ENCODE measurements at places on chromosomes 4 and X.

- no peak for DNase-seq
These were observed 72.4 kb downstream of the COQ2 start for GRCh38 chr4:83212041-83212851.

DNA sequence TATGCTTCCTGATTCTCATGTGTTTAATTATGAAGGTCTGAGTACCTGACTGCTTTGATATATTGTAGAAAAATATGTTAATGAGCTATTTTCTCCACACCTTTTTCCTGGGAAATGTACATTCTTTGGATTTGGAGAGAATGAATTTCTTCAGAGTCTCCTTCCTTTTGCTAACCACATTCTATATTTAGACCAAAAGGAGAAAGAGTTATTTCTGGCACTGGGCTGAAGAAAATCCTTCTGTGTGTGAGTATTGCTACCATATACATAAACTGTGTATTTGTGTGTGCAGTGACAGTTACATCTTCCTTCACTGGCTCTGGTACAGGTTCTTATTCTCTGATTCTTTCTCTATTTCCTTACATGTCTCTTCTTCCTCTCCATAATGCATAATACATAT lies 44.5 kb upstream of the PGRMC2 start:
- DNase-seq = no peak

GRCh38 chrX:84218726-84219125 lies 30.7 kb upstream of the RPS6KA6 start:
- DNase-seq = no peak

GRCh38 chr4:5543681-5544080 lies 164.7 kb downstream of the EVC2 start:
- DNase-seq = no peak

GRCh38 chr4:177923888-177924287 lies 481.7 kb upstream of the AGA start:
- no peak for DNase-seq

DNA sequence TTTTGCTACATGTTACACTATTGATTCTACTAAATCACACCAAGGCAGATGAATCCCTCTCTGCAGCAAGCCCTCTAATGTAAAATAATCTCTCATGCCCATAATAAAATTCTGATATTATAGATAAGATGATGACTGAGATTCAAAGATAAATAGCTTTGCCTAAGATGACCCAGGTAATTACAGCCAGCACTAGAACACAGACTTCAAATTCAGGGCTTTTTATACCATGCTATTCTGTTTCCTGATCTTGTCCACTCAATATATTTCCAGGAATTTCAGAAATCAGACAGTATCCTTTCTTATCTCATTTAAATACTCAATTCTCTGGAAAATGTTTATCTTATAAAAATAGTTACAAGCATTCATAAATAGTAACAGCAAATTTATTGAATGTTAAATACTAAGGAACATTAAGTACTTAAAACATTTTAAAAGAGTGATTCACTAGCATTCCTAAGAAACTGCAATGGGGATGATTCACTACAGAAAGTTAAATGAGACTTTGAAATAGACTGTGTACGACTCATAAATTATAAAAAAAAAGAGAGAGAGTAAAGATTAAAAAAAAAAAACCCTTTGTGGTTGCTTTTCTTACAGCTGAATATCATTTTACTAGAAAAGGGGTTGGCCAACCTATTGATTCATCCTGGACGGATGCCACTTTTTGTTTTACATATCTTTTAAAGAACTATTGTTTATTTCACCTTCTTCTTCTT lies 45.8 kb upstream of the IL21 start:
- no peak for DNase-seq

GRCh38 chr4:86233681-86234080 lies 126.2 kb downstream of the MAPK10 start:
- no peak for DNase-seq

DNA sequence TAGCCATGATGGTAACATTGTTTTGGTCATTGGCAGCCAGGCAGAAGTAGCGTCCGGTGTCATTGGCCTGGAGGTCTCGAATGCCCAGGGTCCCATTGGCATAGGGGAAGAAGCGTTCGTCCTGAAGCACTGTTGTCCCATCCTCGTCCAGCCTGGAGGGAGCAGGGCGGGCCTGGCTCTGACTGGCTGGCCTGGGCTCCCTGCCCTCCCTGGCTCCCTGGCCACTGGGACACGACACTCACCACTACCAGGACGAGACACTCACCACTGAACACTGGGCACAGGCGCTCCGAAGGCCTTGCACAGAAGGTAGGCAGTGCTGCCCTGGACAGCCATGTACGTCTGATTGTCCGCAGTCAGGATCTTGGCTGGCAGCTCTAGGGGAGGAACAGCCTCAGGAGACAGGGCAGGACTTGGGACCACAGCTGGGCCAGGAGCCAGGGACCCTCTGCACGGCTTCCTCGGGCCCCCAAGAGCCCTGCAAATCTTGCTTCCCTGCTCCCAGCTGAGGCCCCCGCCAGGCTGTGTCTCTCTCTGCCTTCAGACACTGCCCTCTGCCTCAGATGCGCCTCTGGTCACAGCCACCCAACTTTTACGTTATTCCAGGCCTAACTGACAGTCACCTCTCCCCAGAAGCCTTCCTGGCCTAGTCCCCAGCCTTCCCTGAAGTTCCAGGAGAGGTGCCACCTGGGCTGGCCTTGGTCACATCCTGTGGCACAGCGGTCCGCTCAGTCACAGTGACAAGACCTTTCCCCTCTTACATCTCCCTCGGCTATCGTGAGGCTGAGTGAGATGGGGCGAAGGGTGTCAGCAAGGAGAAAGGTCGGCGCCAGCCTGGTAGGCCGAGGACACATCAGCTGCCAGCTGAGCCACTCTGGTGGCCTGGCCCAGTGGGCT lies 17.1 kb downstream of the L1CAM start:
- DNase-seq = no peak

GRCh38 chrX:17266136-17266535 lies 108.9 kb upstream of the NHS start:
- no peak for DNase-seq

- DNase-seq = no peak
These were observed 298.1 kb downstream of the PDGFC start for GRCh38 chr4:156673483-156673882.

DNA sequence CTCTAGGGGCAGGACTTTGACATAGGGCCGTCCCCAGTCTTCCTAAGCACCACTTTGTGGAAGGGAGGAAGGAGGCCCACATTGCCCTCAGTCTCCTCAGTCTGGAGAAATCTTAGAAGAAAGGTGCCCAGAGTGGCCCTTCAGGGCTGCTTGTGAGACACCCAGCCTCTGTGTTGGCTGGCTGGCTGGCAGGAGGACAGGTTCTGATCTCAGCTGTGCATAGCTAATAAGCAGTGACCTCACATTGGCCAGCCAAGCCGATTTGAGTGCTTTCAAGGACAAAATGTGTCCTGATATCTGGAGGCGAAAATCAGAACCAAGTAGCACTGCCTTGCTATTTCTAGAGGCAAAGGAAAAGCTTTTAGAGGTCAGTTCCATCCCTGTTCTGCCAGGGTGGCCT lies 211.5 kb downstream of the BCOR start:
- no peak for DNase-seq

- no peak for DNase-seq
These were observed 39.8 kb upstream of the LGI2 start for GRCh38 chr4:25070545-25070944.

DNA sequence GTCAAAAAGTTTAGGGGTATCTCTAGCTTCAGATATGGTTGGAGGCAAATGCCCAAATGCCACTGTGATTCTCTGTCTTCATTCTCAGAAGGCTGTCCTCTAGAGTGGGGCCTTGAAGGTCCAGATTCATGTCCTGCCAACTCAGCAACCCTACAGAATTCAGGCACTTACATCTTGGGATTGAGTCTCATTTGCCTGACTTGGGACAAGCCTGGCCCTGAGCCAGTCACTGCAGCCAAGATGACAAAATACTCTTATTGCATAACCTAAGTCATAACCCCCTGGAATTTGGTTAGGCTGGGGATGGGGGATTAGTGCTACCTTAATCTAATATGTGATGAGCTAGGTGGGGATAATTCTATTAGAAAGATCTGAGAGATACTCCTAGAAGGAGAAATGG lies 100.5 kb downstream of the AREG start:
- DNase-seq = no peak

DNA sequence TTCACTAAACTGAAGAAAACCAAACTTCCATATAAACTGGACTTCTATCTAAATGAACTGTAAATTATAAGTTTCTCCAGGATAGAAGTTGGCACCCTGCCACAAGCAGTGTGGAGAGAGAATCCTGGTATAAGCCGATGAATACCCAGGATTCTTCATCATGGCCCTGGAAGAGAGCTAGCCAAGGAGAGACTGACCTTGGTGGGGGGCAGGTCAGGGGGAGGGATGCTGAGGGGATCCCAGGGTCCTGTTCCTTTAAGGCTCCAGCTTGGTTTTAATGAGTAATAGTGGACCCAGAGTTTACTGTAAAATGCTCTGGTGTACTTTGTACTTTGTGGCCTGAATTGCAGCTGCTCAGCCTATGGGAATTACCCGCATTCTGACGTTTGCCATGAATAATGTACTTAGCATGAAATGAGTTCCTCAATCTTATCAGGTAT lies 16.9 kb downstream of the RASSF6 start:
- no peak for DNase-seq

DNA sequence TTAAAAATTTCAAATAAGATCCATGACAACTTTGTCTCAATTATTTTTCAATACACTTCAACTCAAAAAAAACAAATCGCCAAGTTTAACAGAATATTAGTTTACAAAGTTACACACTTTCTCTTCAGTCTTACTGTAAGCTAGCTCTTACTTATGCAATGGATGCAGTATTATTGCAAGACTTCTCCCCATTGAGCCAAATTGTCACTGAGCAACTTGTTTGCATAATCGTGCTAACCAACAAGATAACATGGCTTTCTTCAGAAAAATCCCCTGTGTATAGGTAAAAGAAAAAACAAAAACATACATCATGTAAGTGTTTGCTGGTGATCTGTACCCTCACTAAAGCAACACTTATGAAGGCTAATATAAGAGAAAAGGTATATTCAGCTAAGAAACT lies 18.9 kb downstream of the DNAJB14 start:
- DNase-seq = no peak

DNA sequence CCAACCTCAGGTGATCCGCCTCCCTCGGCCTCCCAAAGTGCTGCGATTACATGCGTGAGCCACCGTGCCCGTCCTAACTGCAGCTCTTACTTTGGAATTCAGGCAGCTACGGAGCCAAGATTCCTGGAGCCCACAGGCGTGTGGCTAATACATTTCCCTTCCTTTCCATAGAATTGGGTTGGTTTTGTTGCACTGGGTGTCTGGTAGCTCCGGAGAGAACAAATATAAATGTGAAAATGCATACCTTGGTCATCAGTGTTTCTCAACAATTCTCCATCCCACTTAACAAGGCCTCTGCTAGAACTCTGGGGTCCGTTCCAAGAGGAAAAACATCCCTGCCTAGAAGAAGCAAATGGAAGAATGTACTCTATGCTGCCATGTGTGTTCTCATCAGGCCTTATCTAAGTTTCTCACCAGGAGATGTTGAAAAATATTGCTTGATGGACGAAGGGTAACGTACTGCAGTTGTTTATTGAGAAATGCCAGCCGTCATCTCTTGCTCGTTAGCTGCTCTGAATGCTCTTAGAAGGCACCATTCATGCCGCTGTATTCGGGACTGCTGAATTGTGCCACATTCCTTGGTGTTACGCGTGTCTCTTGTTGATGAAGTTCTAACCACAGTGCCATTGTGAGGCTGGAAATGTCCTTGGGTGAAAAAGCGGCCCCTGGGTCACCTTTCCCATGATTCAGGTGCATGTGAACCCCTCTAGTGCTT lies 50.5 kb upstream of the CD99 start:
- no peak for DNase-seq

DNA sequence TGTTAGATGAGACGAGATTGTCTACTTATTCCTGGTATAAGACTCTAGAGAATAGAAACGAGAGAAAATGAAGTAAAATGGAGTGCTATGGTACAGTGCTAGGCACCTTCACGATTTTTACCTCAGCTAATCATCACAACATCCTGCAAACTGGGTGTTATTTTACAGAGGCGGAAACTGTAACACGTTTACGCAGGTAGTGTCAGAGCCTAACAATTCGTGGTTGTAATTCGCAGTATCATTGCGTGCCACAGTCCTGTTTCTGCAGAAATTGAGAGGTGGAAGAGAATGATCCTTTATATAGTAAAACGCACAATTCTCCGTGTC lies 383 bp upstream of the TBC1D19 start:
- DNase-seq = no peak

- DNase-seq = no peak
These were observed 65.4 kb downstream of the ANKRD17 start for GRCh38 chr4:73193155-73193554.

- DNase-seq = no peak
These were observed 64.1 kb upstream of the TENM3 start for GRCh38 chr4:182179105-182179504.

DNA sequence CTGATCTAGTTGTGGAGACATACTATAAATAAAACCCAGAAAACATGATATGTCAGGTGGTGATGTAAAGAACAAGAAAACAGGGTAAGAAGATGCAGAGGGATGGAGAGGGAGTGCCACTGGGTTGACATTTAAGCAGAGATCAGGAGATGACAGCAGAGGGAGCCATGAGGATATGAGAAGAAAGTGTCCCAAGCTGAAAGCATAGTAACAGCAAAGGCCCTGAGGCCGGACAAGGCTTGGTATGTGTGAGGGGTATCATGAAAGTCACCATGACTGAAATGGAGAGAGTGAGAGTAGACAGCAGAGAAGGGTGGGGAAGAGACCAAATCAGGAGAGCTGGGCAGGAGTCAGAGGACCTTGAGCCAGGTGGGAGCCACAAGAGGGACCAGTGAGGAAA lies 3.4 kb downstream of the GPKOW start:
- DNase-seq = no peak

DNA sequence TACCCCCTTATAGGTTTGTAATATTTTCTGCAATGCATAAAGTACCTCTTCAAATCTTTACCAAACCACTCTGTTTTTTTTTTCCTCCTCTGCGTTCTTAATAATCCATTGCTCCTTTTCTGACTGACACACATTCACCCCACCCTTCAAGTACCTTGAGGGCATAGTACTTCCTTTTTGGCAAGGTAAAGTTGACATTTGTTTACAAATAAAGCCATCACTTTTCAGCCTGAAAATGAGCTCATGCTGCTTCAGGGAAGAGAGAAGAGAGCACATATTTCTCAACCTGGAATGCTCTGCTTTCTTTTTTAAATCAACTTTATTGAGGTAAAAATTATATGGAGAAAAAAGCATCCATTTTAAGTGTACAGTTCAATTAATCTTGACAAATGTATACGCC lies 113.9 kb downstream of the AGTR2 start:
- DNase-seq = no peak

GRCh38 chr4:33482773-33483172 lies 2761.5 kb downstream of the ARAP2 start:
- DNase-seq = no peak

- DNase-seq = no peak
These were observed 18.4 kb upstream of the OGT start for GRCh38 chrX:71514367-71515037.

GRCh38 chrX:40644821-40645358 lies 2.5 kb downstream of the CXorf38 start:
- peak; percentile 50 for DNase-seq

- no peak for DNase-seq
These were observed 184.9 kb downstream of the RAPGEF2 start for GRCh38 chr4:159287767-159288166.
